LNCaP clone FGC (cell line): ENCODE measurements at places on chromosomes 16 and 17.
A peak's percentile ranks its signal among the peaks of the same experiment; 100 is the strongest.

DNA sequence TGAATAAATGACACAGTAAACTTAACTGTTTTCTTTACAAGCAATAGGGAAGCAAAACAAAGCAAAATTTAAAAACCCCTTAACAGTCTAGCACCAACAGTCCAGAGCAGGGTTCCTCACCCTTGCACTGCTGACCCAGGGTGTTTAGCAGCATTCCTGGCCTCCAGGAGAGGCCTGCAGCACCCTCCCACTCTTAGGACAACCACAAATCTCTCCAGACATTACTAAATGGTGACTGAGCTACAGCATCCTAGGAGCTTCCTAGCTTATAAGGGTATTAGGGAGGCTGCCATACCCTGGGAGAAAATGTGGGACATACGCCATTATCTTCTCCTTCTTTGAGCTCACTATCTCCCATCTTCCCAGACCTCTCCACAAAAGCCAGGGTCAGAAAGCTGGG is 15.9 kb downstream of the POLG2 start:
- no peak for DNase-seq

GRCh38 chr16:29806641-29807425 is 504 bp downstream of the MAZ start:
- DNase-seq, result no peak

GRCh38 chr16:71775949-71776348 is 32.7 kb downstream of the AP1G1 start:
- no peak for DNase-seq

- DNase-seq, result no peak
Measured at GRCh38 chr17:71192848-71193247, 928.0 kb upstream of the SOX9 start.

DNA sequence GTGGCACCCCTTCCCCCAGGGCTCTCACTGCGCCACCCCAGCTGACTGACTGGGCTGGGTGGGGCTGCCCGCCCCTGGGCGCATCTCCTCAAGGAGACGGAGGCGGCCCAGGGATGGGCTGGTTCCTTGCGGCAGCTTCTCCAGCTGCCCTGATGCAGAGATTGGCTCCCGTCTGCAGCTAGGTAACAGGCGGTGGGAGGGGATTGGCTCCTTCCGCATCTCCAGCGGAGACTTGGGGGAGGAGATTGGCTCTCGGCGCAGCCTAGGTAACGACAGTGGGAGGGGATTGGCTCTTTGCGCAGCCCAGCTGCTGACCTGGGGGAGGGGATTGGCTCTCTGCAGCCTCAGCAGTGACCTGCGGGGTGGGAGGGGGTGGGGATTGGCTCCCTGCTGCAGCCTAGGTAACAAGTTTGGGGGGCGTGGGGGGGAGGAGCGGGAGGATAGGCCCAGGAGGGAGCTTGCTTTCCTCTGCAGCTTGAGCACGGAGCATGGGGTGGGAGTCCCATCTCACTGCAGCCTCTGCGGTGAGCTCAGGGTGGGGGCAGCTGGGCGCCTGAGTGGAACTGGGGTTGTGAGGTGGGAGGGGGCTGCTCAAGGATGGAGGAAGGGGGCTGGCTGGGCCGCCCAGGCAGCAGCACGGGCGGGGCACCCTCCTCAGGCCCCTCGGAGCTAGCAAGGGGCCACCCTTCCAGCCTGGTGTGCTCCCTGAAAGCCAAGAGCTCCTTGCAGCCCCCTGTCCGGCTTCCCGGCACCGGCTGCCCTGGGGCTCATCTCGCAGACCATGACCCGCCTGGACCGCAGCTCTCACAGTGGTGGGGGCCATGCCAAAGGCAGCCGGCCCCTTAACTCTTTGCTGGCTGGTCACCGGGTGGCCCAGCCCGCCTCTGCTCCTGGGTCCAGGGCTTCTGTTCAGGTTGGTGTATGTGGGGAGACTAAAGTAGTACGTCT is 6.4 kb downstream of the NFE2L1 start:
- DNase-seq, result peak; percentile 91

DNA sequence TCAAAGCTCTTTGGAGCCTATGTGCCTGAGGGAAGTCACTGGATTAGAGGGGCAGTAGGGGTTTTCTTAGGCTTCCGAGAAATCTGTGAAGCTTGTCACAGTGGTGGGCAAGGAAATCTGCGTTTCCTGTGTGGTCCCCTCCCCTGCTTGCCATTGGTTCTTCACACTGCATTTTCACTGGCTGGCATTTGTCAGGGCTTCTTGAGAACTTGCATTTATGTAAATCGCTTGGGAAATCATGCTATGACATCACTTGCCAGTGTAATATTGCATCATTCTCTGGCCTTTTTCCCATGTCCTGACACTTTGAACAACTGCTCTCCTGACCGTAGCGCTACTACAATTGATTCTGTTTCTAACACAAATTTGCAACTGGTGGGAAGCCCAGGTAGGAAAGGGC is 1.8 kb downstream of the CACNG3 start:
- DNase-seq, result no peak

DNA sequence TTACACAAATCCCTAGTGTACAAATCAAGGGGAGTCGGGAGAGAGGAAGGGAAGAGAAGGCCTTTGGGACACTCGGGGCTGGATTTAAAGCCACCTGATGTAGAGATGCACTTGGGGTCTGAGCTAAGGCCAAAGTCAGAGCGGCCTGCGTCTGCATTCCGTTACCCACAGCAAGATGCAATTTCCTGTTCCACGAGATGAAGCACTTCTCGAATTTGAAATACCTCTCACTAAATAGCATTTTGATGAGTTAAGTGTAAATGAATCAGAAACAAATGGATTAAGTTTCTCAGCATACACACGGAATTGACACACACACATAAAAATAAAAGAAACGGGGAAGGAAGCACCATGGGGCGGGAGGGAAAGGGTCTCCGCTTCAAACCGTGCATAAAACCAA is 386.0 kb downstream of the SOX9 start:
- DNase-seq, result no peak

- no peak for DNase-seq
Measured at GRCh38 chr17:16428098-16428882, 12.9 kb downstream of the TRPV2 start.

- DNase-seq, result no peak
Measured at GRCh38 chr17:67279115-67279514, 34.1 kb upstream of the HELZ start.

DNA sequence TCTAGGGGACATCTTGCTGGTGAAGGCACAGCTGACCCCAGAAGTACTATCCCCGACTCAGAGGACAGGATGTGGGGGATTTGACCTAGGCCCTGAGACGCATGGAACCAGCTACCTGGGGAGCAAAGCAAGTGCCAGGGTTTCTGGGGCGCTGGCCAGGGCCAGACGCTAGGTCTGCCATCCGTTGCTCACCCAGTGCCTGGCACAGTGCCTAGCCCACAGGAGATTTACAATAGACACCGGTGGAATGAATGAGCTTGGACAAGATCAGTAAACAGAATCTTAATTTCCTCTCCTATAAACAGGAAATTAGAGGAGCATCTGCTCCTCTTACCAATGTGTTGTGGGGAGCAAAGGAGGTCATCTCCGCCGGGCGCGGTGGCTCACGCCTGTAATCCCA is 5.0 kb downstream of the RPRML start:
- DNase-seq, result peak; percentile 54

- no peak for DNase-seq
Measured at GRCh38 chr17:47651704-47652103, 2.0 kb downstream of the KPNB1 start.

- no peak for DNase-seq
Measured at GRCh38 chr16:62240722-62241121, 204.5 kb upstream of the CDH8 start.

- DNase-seq, result no peak
Measured at GRCh38 chr16:79263425-79263824, 337.1 kb downstream of the MAF start.

DNA sequence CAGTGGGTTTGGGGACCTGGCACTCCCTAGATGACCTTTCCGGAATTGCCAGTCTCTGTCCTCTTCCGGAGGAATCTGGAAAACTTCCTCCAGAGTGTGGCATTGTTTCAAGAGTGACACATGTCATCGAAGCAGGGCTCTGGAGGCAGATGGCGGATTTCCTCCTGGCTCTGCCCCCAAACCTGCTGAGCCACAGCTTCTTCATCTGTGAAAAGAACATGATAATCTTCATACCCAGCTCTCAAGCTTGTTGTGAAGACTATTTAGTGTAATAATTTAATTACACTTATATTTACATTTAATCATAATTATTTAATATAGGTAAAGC is 19.7 kb upstream of the TEX2 start:
- DNase-seq, result peak; percentile 55

DNA sequence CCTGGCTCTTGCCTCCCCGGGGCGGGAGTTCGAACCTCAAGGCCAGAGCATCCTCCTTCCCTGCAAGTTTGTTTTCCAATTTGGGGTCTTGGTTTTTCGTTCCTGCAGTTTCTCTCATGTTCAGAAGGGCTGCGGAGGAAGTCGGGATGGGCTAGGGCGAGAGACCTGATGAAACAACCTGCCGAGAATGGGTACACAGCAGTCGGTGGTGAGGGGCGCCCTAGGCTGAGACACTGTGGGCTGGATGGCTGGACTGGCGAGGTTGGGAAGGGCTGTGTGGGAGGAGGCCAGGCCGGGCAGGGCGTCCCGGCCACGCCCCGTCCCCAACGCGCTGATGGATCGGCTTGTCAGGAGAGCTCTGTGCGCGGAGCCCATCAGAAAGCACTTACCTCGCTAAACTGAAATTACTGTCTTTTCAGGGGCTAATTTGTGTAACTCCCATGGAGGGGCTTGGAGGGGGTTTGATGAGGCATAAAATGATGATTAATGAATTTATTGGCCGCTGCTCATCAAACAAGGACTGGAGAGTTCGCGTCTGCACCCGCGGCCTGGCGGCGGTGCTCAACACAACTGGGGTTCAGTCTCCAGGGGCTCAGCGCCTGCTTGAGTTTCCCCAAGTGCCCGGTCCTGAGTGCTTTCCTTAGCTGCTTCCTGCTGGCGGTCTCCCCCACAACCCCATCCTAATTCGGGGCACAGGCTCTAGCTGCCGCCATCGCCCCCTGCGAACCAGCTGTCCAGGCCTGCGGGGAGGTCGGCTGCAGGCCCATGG is 9.0 kb downstream of the IRX5 start:
- DNase-seq, result no peak

- no peak for DNase-seq
Measured at GRCh38 chr16:19517424-19518089, 4.3 kb downstream of the GDE1 start.

DNA sequence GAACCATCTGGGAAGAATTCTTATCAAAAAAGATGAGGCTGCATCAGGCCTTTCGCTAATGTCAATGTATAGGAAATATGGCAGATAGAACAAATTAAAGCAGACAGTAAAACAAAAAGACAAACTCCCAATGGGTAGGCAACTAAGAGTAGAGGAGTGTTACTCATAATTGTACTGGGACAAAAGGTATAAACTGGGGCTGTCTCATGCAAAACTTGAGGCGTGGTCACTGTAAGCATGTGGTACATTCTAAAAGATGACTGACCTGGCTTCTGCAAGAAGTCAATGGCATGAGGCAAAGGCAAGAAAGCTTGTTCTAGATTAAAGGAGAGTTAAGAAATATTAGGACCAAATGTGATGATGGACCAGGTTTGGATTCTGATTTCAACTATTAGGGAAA is 26.7 kb downstream of the SMIM36 start:
- DNase-seq, result no peak
